Aortic smooth muscle cell (primary cell): ENCODE measurements at places on chromosomes 5 and 9. TPM values are rescaled to one million over a fixed set of nuclear protein-coding genes. Genes with fewer than 3 reads are reported as not detected.

The CNTFR gene
- not detected in 2 replicates for total RNA-seq

The PCDHGB3 gene
- 5.7 and 8.4 TPM in 2 replicates for total RNA-seq

The IFNA17 gene
- total RNA-seq, result not detected in 2 replicates

The DNM1 gene
- 1.1 and 3.0 TPM in 2 replicates for total RNA-seq

The GLRA1 gene
- not detected in 2 replicates for total RNA-seq

The FOXE1 gene
- total RNA-seq, result not detected in 2 replicates

The PTCH1 gene
- total RNA-seq, result 0.92 and 1.1 TPM in 2 replicates

The PTGR1 gene
- total RNA-seq, result 62.7 and 76.2 TPM in 2 replicates

The ANKRD31 gene
- total RNA-seq, result 0.06 and 0.13 TPM in 2 replicates

The RASGEF1C gene
- not detected in 2 replicates for total RNA-seq

The ZNF883 gene
- 0.99 and 1.7 TPM in 2 replicates for total RNA-seq

The PCDHAC1 gene
- total RNA-seq, result 0.06 and 0.13 TPM in 2 replicates

The FAM151B gene
- 8.5 and 9.8 TPM in 2 replicates for total RNA-seq

The GRM6 gene
- total RNA-seq, result not detected in 2 replicates

The SVEP1 gene
- 3.5 and 4.4 TPM in 2 replicates for total RNA-seq

The ACOT12 gene
- not detected in 2 replicates for total RNA-seq

The ADAMTS16 gene
- under 0.01 TPM in 1 of 2 replicates, not detected in the other for total RNA-seq

The FOXD4 gene
- 0.06 and 0.13 TPM in 2 replicates for total RNA-seq

The TTC39B gene
- total RNA-seq, result 21.4 and 33.0 TPM in 2 replicates

The NAIF1 gene
- total RNA-seq, result 9.8 and 10.8 TPM in 2 replicates

The PCDHB13 gene
- 0.81 and 1.1 TPM in 2 replicates for total RNA-seq
